ENCODE measurements at places on chromosomes 1 and 21.

- no peak for DNase-seq
These were observed 79.2 kb downstream of the MAN1C1 start for GRCh38 chr1:25695771-25696311.

DNA sequence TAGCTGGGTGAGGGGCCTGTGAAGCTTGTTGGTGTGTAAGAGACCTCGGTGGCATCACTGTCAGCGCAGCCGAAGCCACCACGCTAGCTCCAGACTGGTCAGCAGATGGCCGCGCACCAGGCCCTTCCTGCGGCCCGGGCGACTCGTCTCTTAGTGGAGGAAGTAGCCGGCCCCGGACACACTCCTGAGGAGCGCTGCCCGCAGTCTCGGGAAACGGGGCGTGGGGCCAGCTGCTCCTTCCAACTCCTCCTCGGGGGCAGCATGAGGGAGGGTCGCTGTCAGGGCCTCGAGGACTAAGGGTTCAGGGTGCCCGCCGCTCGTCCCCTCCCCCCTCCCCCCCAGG, 20.4 kb downstream of the H3-3A start:
- DNase-seq = no peak

GRCh38 chr1:51019811-51020210, 49.8 kb downstream of the CDKN2C start:
- no peak for DNase-seq

- no peak for DNase-seq
These were observed 4.7 kb upstream of the ECE1 start for GRCh38 chr1:21295002-21295401.

GRCh38 chr1:182015360-182015759, 46.2 kb downstream of the ZNF648 start:
- no peak for DNase-seq

DNA sequence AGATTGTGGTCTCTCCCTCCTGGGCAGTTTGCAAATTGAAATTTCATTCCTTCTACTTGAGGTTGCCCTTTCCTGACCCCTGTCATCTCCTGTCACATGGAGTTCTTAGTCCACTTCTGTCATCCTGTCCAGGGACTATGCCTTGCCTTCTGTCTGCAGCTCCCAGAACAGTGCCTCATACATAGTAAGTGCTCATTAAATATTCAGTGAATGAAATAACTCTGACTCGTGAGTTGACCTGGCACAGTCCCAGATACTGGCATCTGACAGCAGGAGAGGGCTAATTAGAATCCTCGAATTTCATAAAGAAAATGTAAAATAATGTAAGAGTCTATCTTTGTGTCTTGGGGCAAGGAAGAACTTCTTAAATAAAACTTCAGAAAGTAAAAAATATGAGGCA, 50.8 kb downstream of the CNIH3 start:
- no peak for DNase-seq

DNA sequence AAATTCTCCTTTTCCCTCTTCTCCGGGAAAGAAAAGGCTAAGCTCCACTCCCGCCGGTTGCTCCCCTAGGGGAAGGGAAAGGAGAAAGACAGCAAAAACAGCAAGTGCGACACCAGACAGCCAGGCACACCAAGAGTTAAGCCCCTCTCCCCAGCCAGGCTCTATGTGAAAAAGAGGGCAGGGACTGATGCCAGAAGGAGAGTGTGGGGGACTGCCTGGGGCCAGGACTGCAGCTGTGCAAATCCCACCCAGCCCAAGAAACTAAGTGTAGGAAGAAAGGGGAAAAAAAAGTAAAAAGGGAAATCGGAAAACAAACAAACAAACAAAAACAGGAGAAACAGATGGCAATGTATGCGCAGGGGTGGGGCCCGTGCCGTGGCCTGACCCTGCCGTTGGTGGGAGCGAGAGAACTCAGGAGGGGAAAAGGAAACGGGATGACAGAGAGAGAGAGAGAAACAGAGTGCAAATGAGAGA, 27.7 kb upstream of the FMO1 start:
- no peak for DNase-seq

DNA sequence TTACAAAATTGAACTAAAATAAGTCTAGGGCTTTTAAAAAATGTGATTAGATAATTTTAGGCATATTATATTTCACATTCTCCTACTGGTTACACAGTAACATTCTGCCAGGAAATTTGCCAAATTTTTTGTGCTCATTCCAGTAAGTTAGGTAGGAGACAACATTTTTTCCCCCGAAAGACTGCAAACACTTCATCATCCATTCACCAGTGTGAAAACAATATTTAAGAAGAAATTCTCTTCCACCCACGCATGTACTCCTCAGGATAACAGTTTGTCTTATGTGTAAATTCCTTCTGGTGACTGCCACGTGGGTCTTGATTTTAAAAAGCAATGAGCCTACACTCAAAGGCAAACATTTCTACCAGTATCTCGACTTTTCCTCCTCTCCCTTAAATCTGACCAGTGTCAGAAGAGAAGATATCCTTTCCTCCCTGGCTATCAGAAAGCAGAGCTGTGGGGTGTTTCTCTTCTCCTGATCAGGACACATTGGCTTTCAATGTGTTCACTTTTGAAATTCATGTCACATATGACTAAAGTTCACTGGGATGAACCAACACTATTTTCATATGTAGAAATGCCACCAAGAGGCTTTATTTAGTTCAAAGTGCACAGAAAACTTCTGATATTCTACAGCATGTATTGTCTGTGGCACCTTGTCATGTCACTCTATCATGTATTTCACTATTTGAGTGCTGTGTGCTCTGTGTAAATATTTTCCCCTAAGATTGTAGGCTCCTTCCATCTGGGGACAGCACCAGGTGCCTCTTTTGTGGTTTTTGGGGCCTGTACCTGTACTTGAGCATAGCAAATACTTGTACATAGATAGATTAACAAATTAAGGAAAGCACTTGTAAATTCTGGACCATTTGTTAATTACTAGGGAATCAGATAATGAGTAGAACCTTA, 38.6 kb downstream of the LHX9 start:
- no peak for DNase-seq
